Suppressor macrophage (primary cell): ENCODE measurements at places on chromosomes 6 and 20.
A peak's percentile ranks its signal among the peaks of the same experiment; 100 is the strongest.

DNA sequence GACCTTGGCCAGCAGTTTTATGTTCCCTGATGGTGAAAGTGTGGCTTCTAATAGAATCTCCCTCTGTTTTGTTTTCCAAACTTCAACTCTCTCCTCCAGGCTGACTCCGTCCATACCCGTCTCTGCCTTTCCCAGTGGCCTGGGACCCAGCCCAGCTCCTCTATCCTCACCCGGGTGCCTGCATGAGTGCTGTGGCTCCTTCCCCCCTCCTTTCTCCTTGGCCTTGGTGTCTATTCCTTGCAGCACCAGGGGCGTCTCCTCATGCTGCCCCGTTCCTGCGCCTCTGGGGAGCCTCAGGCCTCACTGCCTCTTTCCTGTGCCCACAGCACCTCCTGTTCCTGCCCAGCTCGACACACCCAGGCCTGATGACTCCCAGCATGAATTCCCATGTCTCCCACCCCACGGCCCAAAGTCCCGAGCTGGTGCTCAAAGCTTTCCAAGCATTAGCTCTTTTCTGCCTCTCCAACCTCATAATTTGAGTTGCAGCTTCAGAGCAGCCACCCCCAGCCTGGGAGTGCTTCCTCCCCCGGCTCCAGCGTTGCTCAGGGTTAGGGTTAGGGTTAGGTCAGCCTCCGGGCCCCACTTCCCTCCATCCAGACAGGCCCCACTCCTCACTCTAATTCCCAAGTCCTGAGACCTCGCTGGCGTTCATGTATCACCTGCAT, 56.3 kb upstream of the AFDN start:
- no peak for DNase-seq

DNA sequence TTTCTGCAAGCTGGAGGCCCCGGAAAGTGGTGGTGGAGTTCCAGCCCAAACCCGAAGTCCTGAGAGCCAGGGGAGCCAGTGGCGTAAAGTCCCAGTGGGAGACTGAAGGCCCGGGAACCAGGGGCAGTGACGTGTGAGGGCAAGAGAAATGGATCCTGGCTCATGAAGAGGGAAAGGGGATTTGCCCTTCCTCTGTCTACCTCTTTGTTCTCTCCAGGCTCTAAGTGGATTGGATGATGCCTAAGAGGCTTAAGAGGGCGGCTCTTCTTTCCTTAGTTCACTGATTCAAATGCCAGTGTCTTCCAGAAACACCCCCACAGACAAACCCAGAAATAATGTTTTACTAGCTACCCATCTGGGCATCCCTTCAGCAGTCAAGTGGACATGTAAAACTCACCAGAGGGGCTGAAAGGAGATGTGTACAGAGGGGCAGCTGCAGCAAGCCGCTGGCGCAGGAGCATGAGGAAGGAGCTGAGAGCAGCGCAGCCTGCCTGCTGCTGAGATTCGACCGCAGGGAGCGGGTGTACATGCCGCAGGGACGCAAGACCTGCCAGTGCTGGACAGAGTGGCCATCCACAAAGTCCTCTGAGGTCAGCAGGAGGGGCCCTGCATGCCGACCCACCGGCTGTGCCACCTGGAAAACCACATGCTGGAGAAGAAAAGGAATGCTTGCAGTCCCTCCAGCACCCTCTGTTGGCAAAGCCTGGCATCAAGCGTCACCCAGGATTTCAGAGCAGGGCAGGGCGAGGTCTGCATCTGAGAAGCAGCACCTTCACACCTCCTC, 29.5 kb downstream of the CDYL start:
- DNase-seq = peak; percentile 47

DNA sequence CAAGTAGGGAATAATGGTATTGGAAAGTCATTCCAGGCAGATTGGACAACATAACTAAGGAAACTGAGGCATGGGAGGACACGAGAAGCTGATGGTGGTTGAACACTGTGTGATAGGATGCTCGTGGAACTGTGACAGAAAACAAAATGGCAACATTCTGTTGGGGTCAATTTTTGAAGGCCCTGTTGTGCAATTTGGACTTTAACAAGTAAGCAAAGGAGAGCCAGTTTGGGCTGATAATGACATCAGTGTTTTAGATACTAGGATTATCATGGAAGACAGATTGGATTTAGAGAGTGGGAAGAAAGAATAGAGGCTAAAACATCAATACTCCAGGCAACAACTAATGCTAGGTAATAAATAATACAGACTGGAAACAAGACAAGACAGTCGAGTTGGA, 53.1 kb downstream of the PRKN start:
- DNase-seq = no peak

GRCh38 chr20:10536531-10536930, 101.4 kb downstream of the SLX4IP start:
- DNase-seq = peak; percentile 31

GRCh38 chr20:64266988-64267387, 11.4 kb downstream of the PCMTD2 start:
- DNase-seq = no peak

- no peak for DNase-seq
Observed at GRCh38 chr20:22617160-22617559, 32.8 kb upstream of the FOXA2 start.

DNA sequence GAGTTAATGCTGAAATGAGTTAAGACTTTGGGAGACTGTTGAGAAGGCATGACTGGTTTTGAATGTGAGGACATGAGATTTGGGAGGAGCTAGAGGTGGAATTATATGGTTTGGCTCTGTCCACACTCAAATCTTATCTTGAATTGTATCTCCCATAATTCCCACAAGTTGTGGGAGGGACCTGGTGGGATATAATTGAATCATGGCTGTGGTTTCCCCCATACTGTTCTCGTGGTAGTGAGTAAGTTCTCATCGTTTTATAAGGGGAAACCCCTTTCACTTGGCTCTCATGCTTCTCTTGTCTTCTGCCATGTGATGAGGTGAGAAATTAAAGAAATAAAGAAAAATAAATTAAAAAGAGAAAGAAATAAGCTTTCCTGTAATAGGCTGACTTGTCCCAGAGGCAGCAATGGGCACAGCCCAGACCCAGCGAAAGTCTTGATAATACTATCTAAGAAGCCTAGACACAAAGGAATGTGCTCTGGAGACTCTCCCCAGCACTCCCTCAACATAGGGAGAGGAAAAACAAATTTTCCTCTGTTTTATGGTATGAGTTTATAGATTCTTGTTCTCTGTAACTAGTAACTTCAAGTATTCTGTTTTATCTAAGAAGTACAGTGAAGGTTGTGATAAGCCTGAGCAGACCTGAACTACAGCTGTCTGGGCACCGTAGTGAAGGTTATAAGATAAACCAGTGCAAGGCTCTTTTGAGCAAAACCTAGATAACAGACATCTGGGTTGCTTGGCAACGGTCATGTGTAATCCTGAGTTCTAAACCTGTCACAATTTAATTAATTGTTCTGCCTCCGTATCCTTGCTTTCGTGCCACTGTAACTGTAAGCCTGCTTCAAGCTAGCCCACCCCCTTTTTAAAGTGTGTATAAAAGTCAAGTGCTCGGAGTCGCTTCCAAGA, 88.9 kb upstream of the ECI2 start:
- DNase-seq = no peak

GRCh38 chr20:42686057-42686456, 503.6 kb downstream of the PTPRT start:
- DNase-seq = no peak
